GM13977 (cell line): ENCODE measurements at places on chromosomes 16 and 17.
A peak's percentile ranks its signal among the peaks of the same experiment; 100 is the strongest.

DNA sequence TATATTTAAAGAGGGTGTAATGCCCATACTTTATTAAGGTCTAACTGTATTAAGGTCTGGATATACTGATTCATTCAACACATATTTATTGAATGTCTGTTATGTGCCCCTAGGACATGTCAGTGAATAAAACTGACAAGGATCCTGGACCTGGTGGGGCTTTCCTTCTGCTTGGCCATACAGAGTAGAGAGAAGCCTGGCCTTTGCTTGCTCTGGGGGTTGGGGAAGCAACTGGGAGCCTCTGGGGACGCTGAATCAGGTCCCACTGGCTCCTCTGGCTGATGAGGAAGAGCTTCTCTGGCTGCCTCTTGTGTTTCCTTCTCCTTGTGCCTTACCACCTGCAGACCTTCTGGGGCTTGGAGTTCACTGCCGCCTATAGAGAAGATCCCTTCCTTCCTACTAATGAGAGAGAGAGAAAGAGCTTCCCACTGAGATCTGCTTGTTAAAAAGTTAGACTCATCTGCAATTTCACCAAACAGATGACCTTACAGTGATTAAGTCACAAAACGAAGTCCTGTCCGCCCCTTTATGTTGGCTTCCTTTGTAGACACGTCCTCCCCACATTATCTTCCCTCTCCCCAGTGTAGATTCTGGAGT is 49.7 kb downstream of the MSI2 start:
- DNase-seq: no peak

- DNase-seq: no peak
Observed at GRCh38 chr16:48542020-48542473, 67.9 kb downstream of the N4BP1 start.

GRCh38 chr17:48603959-48604769 is 622 bp downstream of the HOXB6 start:
- no peak for DNase-seq

GRCh38 chr16:67451061-67451703 is 20.3 kb downstream of the HSD11B2 start:
- DNase-seq: no peak

- DNase-seq: no peak
Observed at GRCh38 chr16:84358601-84359295, 9.6 kb upstream of the ATP2C2 start.

DNA sequence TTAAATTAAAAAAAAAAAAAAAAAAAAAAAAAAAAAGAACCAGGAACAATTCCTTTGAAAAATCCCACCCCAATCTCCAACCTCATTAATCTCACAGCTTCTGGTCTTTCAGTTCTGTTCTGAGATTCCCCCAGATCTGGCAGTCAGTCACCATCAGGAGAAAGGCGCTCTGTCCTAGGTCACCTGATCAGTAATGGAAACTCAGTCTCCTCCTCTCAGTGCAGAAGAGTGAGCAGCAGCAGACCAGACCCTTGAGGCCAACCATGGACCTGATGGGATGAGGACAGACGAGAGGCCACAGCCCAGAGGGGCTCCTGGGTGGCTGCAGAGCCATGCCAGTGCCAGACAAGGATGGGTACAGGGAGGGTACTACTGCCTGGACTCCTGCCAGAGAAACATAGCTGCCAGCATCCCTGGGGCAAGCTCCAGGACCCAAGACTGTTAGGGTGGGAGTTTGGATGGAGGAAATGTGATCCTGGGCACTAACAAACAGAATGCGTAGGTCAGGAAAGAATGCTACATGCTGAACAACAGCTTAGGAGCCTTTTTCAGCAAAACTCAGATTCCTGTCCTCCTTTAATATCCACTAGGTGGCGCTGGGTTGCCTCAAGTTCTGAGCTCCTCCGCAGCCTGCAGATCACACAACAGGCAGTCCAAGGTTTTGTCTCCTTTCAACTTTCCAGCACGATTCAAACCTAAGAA is 28.7 kb downstream of the MPG start:
- peak; percentile 81 for DNase-seq

GRCh38 chr16:2480948-2481347 is 6.0 kb downstream of the TBC1D24 start:
- no peak for DNase-seq

- no peak for DNase-seq
Observed at GRCh38 chr17:49572806-49573420, 2.8 kb upstream of the NXPH3 start.
